ENCODE measurements at places on chromosomes 4 and X. TPM values are rescaled to one million over a fixed set of nuclear protein-coding genes. Genes with fewer than 3 reads are reported as not detected.

PCSK1N gene
- 52.0 TPM for total RNA-seq

AKAP14 gene
- not detected for total RNA-seq

KDM5C gene
- total RNA-seq: 58.6 TPM

CXorf65 gene
- not detected for total RNA-seq

UGT2B15 gene
- total RNA-seq: not detected

VAMP7 gene
- 29.6 TPM for total RNA-seq

PPARGC1A gene
- not detected for total RNA-seq

ADGRL3 gene
- total RNA-seq: not detected

AREG gene
- 47.0 TPM for total RNA-seq

SMAD1 gene
- total RNA-seq: 10.2 TPM

MXRA5 gene
- not detected for total RNA-seq

SLC38A5 gene
- total RNA-seq: not detected
